ENCODE measurements at places on chromosomes 16 and 17.

GRCh38 chr17:79814127-79814973 lies 17.5 kb upstream of the CBX8 start:
- DNase-seq, result no peak

- DNase-seq, result no peak
Measured at GRCh38 chr16:80569440-80570105, 28.8 kb downstream of the DYNLRB2 start.

- DNase-seq, result peak; percentile 53
Measured at GRCh38 chr16:11315510-11315909, 29.7 kb upstream of the RMI2 start.

DNA sequence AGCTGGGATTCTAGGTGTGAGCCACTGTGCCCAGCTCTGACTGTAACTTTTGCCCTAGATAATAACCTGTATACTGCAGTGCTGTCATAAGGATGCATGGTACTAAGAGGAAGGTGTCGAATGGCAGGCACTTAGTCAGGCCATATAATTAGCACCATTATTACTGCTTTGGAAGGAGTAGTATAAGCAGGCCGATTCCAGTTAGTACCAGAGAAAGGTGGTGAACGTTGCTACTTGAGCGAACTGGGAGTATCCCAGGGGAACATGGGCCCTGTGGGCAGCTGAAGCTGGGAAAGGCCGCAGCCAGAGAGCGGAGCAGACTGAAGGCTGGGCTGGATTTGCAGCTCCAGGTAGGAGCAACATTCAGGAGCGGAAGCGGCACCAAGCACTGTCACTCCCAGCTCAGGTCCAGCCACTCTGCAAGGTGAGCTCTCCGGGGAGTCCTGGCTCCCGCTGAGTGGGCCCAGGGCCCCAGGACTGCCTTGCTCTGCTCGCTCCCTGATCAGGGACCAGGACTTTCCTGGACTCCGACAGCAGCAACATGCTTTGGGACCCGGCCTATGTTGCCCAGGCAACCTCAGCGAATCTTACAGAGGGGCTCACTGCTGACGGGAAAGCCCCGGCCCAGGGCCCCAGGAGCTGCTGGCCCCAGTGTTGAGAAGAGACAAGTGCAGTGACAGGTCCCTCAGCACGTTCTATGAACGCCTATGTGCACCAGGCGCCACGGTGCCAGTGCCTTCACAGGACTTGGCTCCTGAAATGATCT lies 28.6 kb downstream of the C16orf74 start:
- no peak for DNase-seq

DNA sequence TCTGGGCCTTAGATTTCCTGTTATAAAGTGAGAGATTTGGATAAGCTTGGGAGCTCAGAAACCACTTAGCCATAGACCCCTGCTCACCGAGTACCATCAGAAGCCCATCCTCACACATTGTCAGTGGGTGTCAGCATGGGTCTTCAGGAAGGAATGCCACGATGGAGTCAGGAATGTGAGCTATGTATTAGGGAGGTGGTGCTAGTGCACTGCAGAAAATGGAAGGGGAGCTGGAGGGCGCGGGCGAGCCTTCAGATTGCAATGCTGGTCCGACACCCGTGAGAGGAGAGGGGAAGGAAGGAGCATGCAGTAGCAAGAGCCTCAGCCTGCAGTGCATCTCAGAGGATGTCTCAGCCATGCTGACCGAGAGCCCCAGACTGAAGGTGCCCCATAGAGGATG lies 294.5 kb downstream of the FOXL1 start:
- DNase-seq, result no peak

- DNase-seq, result no peak
Measured at GRCh38 chr17:77534137-77534536, 393.4 kb downstream of the SEC14L1 start.

DNA sequence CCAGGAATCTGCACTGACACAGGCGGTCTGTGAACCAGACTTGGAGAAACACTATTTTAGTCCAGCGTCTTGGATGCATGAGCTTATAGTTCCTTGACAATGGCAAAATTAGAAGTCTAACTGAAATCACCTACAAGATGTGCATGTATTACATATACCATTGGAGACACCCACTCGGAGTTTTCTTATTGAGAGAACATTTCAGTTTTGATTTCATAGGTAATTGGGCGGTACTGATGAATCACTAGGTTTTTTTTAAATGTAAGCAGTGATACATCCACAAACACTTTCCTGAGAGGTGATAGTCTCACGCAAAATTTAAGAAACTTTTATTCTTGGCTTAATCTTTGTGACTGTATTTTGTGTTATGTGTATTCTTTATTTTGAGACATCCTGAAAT lies 69.8 kb downstream of the PRKCA start:
- no peak for DNase-seq

GRCh38 chr16:27481282-27481934 lies 68.3 kb downstream of the GTF3C1 start:
- DNase-seq, result no peak

- no peak for DNase-seq
Measured at GRCh38 chr16:14196539-14196938, 125.4 kb downstream of the MRTFB start.

DNA sequence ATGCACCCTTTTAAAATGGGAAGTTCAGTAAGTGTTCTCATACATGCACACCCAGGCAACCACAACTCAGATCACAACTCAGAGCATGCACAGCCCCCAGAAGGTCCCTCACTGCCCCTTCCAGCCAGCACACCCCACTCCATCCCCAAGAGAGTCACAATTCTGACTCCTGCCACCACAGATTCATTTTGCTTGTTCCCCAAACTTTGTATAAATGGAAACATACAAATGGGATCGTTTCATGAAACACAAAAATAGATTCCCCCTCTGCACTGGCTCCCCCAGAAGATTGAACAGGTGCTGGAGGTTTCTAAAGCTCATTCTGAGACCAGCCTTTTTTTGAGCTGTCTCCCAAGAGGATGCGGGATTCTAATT lies 3.3 kb upstream of the TNFRSF13B start:
- no peak for DNase-seq

GRCh38 chr17:42518046-42518754 lies 17.8 kb upstream of the NAGLU start:
- peak; percentile 98 for DNase-seq

DNA sequence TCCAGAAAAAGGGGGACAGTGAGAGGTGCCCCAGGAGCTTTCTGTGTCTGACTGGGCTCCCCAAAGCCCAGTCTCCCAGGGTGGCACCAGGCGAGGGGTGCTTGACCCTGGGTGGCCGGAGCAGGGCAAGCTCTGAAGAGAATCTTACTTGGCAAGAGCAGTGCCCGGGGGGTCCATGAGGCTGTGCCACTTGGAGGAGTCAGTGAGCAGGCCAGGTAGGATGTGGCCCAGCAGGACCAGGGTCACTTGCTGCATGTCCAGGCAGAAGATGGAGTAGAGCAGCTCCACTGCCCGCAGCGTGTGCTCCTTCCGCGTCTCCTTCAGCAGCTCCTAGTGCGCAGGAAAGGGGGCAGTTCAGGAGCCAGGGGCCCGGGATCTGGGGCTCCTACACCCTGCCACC lies 7.3 kb downstream of the CSF3 start:
- DNase-seq, result no peak

DNA sequence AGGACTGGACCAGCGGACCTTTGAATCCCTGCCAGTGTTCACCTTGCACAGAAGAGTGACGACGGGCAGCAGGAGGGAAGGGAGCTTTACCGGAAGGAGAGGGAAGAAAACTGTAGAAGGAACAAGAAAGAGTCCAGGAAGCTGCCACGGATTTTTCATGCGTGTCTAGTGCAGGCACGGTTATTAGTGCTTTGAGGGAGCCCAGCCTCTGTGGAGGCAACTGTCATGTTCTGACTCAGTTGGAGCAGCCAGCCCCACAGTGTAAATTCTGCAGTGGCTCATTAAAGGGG lies 6.5 kb upstream of the HOXB13 start:
- no peak for DNase-seq

DNA sequence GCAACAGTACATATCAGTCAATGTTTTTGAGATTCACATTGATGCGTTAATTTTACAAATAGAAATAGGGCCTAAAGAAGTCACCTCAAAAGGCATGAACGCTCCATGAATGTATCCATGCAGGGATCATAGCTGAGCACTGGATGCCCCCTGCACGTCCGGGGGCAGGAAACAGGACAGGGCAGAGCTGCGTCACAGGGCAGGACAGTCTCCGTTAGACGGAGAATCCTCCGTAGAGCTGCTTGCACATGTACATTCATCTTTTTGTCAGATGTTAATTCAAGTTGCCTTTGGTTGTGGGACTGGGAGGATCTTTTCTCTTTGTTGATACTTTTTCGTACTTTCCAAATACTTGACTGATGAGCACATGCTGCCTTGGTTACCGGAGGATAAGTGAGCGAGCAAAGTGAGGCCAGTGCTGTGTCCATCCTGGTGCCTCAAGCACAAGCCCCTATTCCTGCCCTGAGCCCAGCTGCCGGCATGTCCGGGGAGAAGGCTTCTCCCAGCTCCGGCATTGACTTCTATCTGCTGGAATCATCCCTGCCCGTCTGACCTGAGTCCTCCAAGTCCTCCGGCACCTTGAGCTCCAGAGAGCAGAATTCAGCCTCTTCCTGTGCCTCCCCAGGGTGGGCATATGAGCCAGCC lies 15.0 kb downstream of the GAA start:
- DNase-seq, result peak; percentile 44

GRCh38 chr17:30832438-30833124 lies 815 bp downstream of the ATAD5 start:
- peak; percentile 7 for DNase-seq

DNA sequence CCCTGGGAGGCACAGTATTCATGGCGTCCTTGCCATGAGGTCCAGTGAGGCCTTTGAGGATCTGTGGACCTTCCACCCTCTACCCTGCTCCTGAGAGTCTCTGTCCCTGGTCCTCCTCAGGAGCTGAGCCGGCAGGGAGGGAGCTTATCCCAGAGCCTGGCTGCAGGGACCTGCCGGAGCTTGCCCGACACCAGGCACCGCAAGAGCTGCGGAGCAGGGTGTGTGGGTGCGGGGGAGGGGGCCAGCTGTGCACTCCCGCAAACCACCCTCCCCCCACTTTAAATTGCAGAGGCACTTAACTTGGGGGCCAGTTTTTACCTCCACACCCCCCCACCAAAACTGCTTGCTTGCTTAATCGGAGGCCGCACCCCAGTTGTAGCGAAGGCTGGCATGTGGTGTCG lies 609 bp upstream of the ZNF750 start:
- no peak for DNase-seq

DNA sequence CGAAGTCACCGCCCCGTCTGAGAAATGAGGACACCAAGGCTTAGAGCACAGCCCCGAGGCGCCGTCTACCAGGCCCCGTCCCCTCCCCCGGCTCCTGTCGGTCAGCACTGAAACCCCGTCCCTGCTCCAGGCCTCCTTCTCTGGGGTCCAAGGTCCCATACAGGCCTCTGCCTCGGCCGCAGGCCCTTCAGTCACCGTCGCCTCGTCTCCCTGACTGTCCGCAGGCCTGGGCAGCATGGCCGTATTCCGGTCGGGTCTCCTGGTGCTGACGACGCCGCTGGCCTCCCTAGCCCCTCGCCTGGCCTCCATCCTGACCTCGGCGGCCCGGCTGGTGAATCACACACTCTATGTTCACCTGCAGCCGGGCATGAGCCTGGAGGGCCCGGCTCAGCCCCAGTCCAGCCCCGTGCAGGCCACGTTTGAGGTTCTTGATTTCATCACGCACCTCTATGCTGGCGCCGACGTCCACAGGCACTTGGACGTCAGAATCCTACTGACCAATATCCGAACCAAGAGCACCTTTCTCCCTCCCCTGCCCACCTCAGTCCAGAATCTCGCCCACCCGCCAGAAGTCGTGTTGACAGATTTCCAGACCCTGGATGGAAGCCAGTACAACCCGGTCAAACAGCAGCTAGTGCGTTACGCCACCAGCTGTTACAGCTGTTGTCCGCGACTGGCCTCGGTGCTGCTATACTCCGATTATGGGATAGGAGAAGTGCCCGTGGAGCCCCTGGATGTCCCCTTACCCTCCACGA lies 617 bp downstream of the COASY start:
- DNase-seq, result no peak

DNA sequence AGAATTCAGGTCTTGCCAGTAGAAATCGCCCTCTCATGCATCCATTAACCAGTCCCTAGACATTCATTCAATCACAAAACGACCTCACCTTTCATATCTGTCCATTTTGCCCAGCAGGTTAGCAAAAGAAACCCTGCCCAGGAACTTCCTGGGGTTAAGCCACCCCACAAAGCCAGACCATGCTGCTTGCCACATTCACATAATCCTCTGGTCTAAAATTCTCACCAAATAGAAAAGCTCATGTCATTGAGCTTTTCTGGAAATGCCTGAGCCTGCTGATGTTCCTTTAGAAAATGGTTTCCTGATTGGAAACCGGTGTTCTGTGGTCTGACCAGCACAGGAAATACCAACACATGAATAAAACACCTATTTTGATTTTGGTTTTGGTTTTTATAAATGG lies 21.6 kb upstream of the DYNLRB2 start:
- DNase-seq, result no peak

DNA sequence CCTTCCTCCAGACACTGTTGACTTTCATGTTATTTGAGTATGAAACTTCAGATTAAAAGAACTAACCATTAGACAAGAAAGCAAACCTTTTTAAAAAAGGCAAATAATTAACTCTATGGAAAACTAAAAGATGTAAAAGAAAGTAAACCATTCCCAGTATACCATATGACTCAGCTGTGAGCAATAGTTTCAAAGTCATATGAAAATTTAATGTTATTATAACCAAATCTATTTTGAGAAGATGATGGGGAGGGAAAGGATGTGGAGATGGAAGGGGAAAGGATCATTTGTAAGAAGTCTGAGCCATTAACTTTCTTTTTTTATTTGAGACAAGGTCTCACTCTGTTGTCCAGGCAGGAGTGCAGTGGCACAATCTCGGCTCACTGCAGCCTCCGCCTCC lies 131.8 kb downstream of the IRX5 start:
- no peak for DNase-seq

GRCh38 chr17:903691-904481 lies 75.7 kb downstream of the NXN start:
- DNase-seq, result peak; percentile 70

DNA sequence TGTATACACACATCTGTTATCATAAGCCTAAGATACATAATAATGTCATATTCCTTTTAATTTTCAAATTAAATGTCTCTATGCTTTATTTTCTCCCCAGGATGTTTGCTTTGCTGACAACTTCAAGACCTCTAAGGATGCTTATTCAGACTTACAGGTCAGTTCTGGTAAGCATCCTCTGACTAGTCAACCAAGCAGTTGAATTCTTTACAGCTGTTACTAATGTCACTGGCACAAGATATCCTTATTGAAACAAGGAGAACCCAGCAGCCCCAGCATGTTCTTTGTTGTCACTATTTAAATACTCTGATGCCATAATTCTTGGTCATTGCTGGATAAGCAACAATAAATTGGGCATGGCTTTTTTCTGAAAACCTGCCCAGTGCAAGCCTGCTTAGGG lies 232.3 kb upstream of the PMFBP1 start:
- DNase-seq, result no peak

- DNase-seq, result peak; percentile 27
Measured at GRCh38 chr16:49592546-49593423, 219.2 kb downstream of the C16orf78 start.

All from mesenchymal stem cell (in vitro differentiated cells and primary cell).